ENCODE measurements at places on chromosomes 1 and 21. TPM values are rescaled to one million over a fixed set of nuclear protein-coding genes. Genes with fewer than 3 reads are reported as not detected.

The IGSF21 gene
- not detected for total RNA-seq

The OR14K1 gene
- not detected for total RNA-seq

The APCS gene
- total RNA-seq = not detected

The KLHDC8A gene
- not detected for total RNA-seq

The GPATCH3 gene
- total RNA-seq = 6.5 TPM

The KCNT2 gene
- 1.1 TPM for total RNA-seq

The VANGL2 gene
- 0.21 TPM for total RNA-seq

The LCE2B gene
- not detected for total RNA-seq

The CLDN8 gene
- not detected for total RNA-seq

The SLC1A7 gene
- 0.21 TPM for total RNA-seq

Data from myocyte (in vitro differentiated cells).